ENCODE measurements at places on chromosomes 2 and 18.

DNA sequence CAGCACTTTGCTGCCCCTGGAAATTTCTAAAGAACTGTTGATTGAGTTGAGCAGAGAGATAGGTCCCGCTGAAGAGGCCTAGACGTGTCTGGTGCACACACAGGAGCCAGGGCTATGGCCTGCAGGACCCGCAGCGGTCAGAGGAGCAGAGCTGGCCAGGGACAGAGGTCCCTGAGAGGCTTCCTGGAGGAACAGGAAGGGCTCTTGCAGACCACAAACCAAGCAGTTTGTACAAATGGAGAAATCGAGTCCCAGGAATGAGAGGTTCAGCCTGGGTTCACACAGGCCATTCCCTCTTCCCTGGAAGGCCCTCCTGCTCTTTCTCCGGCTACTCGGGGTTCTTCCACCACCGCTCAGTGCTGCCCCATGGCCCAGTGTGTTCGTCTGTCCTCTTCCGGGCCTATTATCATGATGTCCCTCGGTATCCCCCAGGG lies 1.2 kb upstream of the BIN1 start:
- DNase-seq = peak; percentile 67

DNA sequence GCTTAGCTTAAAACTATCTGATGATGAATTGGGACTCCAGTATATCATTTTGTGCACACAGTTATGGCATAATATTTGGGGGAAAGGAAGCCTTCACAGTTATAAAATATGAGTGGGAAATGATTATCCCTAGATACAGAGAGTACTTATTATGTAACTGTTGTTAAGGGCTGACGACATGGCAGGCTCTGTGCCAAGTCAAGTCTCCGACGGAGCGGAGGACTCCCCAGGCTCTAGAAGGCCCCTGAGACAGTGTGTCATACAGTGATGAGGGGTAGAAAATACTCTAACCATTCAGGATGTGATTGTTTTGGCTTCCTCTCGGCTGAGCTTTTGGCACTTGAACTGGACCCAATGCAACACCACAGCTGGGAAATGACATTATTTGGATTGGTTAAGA lies 211.8 kb downstream of the SLC8A1 start:
- peak; percentile 63 for DNase-seq

DNA sequence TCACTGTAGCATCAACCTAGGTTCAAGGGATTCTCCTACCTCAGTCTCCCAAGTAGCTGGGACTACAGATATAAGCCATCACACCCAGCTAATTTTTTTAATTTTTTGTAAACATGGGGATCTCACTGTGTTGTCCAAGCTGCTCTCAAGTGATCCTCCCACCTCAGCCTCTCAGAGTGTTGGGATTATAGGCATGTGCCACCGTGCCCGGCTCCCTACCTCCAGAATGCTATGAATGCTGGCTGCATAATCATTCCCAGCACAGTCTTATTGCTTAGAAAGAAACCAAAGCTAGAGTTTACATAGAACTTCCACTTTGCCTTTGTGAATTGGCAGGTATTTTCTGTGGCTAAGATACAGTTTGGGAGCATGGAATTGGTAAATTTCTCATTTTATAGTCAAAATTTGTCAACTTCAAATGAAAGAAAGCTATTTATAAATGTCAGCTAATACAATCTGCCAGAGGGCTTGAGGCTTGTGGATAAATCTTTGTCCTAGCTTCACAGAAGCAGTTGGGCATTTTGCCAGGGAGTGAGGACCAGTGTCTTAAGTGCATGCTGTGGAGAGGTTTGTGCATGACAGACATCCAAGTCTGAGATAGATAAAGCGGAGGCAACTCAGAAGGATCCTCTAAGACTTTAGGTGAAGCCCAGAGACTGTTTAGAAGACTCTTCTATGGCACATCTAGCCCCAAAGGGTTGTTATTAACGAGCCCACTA lies 175.4 kb downstream of the ANTXR1 start:
- no peak for DNase-seq

DNA sequence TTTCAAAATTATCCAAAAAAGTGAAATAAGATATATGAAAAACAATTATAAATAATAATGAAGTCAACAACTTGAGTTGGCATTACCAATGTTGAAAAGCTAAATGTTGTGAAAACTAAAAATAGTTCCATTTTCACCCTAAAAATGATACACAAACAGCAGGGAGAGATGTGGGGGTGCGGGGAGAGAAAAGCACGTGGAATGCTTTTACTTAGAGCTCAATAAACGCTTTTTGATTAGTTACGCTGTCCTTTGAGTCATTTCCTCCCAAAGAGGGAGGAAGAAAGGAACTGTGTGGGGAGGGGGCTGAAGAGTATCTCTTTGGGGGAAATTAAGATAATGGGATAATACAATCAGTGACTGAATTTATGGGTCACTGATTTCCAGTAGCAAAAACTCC lies 29.2 kb downstream of the ZNF521 start:
- DNase-seq = no peak

DNA sequence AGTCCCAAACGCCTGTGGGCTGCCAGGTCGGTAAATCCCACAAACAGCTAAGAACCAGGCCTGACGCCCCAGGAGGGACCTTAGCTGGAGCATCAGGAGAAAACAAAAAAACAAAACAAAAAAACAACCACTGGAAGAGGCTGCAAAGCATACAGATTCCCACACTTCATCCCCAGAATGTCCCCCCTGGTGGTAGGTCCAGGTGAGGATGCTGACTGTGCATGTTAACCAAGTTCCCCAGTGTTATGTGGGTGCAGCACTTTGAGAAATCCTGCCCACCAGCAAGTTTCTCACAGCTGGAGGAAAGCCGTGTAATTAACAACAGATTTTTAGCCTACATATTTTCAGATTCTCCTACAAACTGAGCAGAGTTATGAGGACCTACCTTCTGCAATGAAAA lies 15.1 kb downstream of the ST3GAL5 start:
- no peak for DNase-seq

DNA sequence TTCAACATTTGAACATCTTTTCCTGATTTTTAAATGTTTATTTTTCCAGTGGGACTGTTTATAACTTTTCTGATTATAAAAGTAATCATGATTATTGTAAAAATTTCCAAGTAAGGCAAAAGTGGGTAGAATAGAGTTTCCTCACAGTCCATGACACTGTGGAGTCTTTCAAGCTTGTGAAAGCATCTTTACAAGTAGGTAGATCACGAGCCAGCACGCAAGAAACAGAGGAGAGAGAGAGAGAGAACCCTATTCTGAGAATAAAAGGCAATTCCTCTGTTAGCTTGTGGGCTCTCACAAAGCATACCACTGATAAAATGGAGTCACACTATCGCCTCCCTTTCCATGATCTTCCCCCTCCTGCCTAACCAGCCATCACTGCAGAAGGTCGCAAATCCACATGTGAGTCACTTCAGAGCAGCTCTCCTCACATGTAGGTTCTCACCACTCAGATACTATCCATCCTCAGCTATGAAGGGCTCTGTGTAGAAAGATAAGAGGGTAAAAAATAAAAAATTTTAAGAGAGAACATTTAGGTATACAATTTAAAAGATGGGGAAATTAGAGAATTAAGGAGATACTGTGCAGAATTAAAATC lies 40.3 kb downstream of the AAK1 start:
- DNase-seq = no peak

GRCh38 chr18:452816-453215 lies 47.7 kb downstream of the COLEC12 start:
- DNase-seq = no peak

Measured in putamen (tissue), 1 donor.